Globus pallidus (tissue), 1 donor: ENCODE measurements at places on chromosomes 4 and X.

GRCh38 chrX:153474718-153475117, 4.3 kb upstream of the HAUS7 start:
- no peak for DNase-seq

DNA sequence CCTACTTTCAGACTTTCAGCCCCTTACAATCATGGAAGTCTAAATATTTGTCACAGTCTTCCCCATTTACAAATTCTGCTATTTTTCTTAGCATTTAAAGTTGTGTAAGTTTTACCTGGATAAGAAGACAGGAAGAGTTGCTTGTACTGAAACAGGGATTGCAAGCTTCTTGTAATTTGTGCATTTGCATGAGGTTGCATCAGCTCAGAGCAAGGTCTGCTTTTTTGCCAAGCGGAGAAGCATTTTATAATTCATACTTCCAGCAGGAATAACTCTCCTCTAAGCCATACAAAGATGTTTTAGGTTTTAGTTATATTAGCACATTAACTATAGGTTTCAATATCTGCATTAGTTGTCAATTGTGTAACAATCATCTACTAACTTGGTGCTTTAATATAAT, 922.0 kb upstream of the PABPC4L start:
- no peak for DNase-seq

- DNase-seq: no peak
Observed at GRCh38 chr4:151045907-151046306, 30.8 kb upstream of the LRBA start.

DNA sequence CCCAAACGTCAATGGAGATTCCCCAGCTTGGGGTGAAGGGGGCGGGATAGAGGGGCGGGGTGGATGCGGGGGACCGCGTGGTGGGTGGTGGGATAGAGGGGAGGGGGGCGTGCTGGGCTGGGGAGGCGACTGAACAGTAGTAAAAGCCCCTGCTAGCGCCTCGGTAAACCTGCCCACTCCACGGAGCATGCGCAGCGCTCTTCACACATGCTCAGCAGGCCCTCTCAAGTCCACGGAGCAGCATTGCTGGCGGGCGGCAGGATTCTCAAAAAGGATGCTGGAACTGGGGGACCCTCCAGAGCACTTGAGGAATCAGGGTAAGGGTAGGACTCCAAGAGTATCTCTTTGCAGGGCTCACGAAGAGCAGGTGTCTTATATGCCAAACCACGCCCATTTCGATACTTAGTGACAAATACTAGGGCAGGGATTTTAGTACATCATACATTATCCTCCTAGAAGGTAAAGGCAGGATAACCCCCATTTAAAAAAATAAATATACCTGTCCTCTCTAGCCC, 378 bp upstream of the RPS6KA6 start:
- DNase-seq: peak; percentile 7

- no peak for DNase-seq
Observed at GRCh38 chr4:7828793-7829301, 110.8 kb downstream of the AFAP1 start.
